GM23248 (cell line): ENCODE measurements at places on chromosomes 7 and 10. TPM values are rescaled to one million over a fixed set of nuclear protein-coding genes. Genes with fewer than 3 reads are reported as not detected.

PTPRN2 gene
- not detected in 2 replicates for total RNA-seq

GPER1 gene
- 3.4 and 6.7 TPM in 2 replicates for total RNA-seq

AKR1D1 gene
- not detected in 2 replicates for total RNA-seq

EIF5AL1 gene
- 0.63 and 0.65 TPM in 2 replicates for total RNA-seq

IDI2 gene
- not detected in 2 replicates for total RNA-seq

ABCB1 gene
- total RNA-seq, result 0.11 TPM in 1 of 2 replicates, not detected in the other

CLEC2L gene
- total RNA-seq, result not detected in 2 replicates

ZNF804B gene
- not detected in 2 replicates for total RNA-seq

AMZ1 gene
- total RNA-seq, result 3.4 and 4.4 TPM in 2 replicates

- peak; percentile 33 for DNase-seq
Observed at GRCh38 chr7:72919256-72919775, 5.6 kb upstream of the POM121 start.

- DNase-seq, result no peak
Observed at GRCh38 chr7:148828965-148829364, 55.1 kb downstream of the EZH2 start.

GRCh38 chr7:148620749-148621359 is 30.3 kb downstream of the C7orf33 start:
- DNase-seq, result no peak

DNA sequence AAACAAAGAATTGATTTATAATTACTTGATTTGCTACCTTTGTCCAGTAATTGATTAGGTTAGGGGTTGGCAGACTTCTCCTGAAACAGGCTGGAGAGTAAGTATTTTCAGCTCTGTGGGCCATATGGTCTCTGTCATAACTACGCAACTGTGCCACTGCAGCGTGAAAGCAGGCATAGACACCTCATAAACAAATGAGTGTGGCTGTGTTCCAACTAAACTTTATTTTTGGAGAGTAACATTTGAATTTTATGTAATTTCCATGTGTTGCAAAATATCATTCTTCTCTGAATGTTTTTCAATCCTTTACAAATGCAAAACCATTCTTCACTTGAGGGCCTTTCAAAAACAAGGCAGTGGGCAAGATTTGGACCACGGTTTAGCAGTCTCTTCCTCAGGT is 76.9 kb downstream of the GALNT17 start:
- no peak for DNase-seq

GRCh38 chr10:15859906-15860691 is at the start of gene MINDY3:
TSS of gene MINDY3 (minus strand) at chr10:15860507. CDS start at chr10:15860299, 208 bp downstream.
- DNase-seq, result peak; percentile 87

DNA sequence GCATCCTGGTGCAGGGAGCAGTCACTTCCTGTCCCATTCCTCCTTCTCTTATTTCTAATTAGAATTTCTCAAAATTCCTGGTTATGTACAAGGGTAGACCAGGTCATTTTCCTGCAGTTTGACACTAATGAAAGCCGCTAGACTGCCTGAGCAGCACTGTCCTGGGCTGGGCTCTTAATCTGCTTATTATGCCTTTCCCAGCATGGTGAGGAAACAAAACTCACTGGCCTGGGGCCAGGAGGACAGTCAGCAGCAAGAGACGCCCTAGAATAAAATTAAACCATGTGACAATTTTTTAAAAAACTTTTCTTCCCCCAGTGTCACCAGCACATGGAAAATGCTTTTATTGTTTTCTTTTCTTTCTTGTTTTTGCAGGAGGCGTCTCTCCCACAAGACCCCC is 647.5 kb downstream of the TYW1 start:
- no peak for DNase-seq

DNA sequence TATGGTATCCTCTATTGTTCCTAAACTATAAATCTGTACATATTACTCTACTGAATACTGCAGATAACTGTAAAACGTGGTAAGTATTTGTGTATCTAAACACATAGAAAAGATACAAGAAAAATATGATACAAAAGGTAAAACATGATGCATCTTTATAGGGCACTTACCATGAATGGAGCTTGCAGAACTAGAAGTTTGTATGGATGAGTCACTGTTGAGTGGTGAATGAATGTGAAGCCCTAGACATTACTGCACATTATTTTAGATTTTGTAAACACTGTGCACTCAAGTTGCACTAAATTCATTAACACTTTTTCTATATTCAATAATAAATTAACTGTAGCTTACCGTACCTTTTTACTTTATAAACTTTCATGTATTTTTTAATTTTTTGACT is 357.5 kb downstream of the ZWINT start:
- no peak for DNase-seq

- peak; percentile 88 for DNase-seq
Observed at GRCh38 chr10:62831346-62831745, 15.2 kb upstream of the EGR2 start.

GRCh38 chr10:48603421-48604038 is 1.3 kb downstream of the ARHGAP22 start:
- DNase-seq, result peak; percentile 69

DNA sequence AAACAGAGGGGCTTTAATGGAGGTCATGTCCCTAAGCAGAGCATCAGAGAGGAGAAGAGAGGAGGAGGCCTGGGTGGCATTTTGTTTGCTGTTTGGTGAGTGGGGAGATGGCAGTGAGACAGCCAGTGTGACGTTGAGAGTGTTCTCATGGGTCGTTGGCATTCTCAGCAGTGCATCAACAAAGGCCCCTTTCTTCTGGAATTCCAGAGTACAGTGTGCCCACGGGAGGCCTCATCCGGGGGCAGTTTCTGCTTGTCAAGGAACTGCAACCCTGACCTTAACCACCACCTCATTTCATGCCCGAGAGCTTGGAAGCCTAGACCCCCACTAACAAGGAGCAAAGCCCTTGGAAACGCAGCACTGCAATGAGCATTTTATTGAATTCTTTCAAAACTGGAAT is 92.9 kb downstream of the CELF2 start:
- DNase-seq, result no peak

GRCh38 chr7:70647801-70648498 is 484.0 kb upstream of the GALNT17 start:
- DNase-seq, result peak; percentile 79

DNA sequence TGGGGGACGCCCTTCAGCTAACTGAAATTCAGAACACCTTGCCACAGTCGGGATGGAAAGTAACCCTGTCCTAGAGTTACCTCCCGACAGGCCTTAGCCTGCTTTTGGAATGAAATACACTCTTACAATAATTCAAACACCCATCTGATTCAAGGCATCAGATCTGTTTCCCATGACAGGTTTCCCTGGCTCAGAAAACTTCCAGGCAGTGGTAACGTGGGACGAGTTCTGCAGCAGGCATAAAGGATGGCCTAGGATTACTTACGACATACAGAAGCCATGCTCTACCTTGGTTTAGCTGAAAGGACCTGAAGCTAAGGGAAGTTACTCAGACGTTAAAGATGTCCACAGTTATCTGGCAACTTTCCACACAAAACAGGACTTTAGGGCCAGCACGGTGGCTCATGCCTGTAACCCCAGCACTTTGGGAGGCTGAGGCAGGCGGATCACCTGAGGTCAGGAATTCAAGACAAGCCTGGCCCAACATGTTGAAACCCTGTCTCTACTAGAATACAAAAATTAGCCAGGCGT is 5.0 kb downstream of the PAXIP1 start:
- DNase-seq, result no peak

- peak; percentile 86 for DNase-seq
Observed at GRCh38 chr7:80724249-80724871, 85.9 kb downstream of the CD36 start.

- no peak for DNase-seq
Observed at GRCh38 chr10:12702215-12702770, 299.2 kb downstream of the CCDC3 start.

DNA sequence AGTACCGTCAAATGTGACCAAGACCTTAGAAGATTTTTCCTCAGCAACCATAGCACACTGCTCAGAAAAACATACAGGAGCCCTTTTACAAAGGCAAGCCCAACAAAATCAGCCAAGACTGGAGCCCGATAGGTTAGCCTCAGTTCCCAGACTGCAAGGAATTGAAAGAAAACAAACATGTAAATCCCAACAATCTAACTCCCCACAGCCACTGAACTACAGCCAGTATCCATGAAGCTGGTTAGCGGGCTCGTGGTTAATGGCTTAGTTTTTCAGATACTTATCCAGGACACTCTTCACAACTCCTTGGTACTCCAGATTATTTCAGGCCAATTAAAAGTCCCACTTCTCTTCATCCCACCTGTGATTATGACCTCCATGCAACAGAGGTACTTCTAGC is 201.6 kb downstream of the IPMK start:
- no peak for DNase-seq

DNA sequence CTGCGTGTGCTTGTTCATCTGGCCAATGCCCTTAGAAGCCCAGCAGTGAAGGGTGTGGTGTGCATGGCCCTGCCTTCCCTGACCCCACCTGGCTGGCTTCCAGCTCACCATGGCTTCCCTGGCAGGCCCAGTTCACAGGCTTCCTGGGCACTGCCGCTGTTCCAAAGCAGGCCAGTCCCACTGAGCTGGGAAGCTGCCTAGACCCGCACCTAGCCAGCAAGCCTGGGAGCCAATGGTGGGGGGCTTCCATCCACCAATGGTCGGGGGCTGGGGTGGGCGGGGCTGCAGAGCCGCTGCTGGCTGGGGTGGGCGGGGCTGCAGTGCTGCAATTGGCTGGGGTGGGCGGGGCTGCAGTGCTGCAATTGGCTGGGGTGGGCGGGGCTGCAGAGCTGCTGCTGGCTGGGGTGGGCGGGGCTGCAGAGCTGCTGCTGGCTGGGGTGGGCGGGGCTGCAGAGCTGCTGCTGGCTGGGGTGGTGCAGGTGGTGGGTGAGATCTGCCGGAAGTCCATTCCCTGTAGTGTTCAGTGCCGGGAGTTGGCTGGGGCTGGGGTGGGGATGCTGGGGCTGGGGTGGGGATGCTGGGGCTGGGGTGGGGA is 12.4 kb downstream of the CALY start:
- peak; percentile 72 for DNase-seq

GRCh38 chr7:128840326-128841170 is 10.3 kb downstream of the FLNC start:
- DNase-seq, result no peak

- DNase-seq, result no peak
Observed at GRCh38 chr10:124003070-124003419, 90.4 kb downstream of the CHST15 start.

DNA sequence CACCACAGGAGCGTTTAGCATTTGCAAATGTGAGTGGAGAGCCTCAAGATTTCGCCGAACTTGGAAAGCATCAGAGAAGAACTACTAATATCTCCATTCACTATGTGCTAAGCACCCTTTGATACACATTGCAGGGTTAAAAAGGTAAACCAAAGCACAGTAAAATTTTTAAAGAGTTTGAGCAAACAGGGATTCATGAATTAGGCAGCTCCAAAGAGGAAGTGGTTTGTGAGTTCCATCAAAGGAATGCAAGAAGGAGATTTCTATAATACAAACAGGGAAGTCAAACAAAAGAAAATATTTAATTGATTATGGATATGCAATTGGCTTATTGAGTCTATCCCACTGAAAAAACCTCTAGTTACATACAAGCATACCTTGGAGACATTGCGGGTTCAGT is 81.1 kb upstream of the TMEM72 start:
- DNase-seq, result peak; percentile 69

DNA sequence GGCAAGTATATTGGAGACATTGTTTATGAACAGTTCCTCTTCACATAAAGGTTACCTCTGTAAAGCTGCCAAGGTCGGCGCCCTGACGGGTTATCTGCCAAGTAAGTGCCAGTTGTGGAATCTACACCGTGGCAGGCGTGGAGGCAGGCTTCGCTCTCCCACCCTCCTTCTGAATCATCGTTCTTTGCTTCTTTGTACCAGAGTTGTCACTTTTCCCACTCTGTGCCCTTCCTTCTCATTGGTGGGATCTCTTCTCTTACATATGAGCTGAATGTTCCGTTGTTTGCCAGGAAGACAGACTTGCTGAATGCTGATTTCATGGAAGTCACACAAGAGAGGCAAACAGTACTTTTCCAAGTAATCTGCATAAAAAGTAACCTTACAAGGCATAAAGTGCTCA is 40.6 kb upstream of the PTPRZ1 start:
- DNase-seq, result no peak

DNA sequence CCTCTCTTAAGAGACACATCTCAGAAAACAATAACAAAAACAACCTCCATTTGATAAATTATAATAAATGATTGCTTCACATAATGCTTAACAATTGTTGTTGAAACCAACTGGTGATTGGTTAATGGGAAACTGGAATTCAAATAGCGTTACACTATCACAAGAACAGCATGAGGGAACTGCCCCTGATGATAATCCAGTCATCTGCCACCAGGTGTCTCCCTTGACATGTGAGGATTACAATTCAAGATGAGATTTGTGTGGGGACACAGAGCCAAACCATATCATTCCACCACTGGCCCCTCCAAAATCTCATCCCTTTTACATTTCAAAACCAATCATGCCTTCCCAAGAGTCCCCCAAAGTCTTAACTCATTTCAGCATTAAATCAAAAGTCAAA is 375.9 kb downstream of the BMPER start:
- DNase-seq, result peak; percentile 10

- no peak for DNase-seq
Observed at GRCh38 chr10:66564287-66564686, 361.5 kb upstream of the LRRTM3 start.

DNA sequence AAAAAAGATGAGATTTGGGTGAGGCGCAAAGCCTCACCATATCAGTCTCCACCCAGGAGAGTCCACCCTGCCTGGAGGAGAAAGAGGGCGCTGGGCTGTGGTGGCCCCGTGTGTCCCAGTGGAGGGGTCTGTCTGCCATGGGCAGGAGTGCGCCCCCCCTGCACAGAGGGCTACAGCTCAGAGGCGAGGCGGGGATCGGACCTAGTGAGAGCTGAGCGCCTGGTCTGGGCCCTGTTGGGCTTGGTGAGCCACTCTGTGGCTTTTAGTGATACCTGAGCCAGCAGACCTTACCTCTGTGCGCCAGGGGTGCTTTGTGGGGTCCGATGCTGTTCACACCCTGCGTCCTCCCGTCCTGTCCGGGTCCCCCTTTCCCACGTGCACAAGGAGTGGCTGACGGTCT is 25.9 kb upstream of the GNA12 start:
- DNase-seq, result no peak

- DNase-seq, result no peak
Observed at GRCh38 chr10:77348082-77348481, 289.5 kb downstream of the KCNMA1 start.

DNA sequence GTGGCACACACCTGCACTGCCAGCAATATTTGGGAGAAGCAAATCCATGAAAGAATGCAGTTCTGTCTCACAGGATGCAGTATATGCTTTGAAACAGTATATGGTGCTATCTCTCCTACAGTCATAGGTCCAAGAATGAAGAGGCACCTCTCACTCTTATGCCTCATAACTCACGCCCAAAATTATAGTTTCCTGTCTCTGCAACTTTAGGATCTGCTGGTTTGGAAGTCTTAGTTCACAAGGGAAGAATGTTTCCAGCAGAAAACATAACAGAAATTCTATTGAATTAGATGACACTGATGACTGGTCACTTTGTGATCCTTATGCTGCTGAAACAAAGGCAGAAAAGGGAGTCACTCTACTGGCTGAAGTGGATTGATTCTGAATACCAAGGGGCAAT is 5.7 kb downstream of the C10orf67 start:
- peak; percentile 59 for DNase-seq

DNA sequence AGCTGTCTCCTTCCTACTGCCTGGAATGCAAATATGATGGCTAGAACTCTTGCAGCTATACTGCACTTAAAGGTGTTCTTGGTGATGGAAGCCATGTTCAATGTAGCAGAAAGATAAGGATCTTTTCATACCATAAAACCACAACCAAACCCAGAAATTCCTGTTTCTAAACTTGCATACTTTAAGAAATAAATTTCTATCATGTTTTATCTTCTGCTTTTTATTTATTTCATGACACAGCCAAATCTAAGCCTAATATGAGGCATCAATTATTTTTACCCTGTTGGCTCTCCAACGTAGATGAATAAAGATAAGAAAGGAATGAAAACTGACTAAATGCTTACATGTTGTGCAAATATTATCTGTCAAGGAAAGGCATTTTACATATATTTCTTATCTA is 224.1 kb downstream of the DOCK4 start:
- no peak for DNase-seq
